ENCODE measurements at places on chromosomes 11 and 22.

DNA sequence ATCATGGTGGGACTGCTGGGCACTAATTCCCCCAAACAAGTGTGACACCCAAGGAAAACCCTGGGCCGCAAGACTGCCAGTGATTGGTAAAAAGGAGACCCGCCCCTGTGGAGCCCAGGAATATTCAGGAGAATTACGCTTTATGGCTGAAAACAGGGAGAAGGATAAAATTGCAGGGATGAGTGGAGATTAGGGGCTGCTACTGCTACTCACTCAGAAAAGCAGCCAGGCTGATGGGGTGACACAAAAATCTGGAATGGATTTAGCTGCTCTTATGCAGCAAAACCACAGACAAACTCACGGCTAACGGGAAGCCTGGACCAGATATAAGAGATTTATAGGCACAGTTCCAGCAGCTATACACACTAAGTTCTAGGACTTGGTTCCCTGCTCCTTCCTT, 4.4 kb upstream of the FBXO3 start:
- DNase-seq = no peak

GRCh38 chr11:48020092-48020755, 39.9 kb downstream of the PTPRJ start:
- DNase-seq = no peak

DNA sequence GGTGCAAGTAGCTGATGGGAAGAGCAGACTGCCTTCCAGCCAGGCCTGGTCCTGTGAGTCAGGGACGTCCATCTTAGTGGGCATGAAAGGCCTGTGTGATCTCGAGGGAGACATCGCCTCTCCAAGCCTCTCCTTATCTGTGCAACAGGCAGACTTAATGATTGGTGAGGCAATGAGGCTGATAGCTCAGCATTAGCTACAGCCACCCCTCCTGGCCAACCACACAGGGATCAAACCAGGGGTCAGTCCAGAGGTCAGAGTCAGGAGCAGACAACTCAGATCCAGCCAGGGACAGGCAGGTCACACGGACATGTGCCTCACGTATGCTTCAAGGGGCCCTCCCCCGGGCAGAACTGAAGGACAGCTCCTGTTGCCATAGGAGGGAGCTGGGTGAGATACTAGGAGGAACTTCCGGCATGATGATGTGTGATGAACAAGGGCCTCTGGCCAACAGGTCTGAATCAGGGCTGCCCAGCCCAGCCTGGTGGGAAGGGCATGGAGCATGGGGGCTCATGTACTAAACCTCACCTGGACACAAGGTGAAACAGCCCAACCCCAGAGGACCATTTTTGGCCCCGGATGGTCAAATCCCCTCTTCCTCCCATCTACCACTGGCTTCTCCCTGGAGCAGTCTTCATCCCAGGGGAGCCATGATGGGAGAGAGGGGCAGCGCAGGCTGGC, 2.8 kb upstream of the APOC3 start:
- no peak for DNase-seq

GRCh38 chr11:109439684-109440083, 17.7 kb downstream of the C11orf87 start:
- no peak for DNase-seq

DNA sequence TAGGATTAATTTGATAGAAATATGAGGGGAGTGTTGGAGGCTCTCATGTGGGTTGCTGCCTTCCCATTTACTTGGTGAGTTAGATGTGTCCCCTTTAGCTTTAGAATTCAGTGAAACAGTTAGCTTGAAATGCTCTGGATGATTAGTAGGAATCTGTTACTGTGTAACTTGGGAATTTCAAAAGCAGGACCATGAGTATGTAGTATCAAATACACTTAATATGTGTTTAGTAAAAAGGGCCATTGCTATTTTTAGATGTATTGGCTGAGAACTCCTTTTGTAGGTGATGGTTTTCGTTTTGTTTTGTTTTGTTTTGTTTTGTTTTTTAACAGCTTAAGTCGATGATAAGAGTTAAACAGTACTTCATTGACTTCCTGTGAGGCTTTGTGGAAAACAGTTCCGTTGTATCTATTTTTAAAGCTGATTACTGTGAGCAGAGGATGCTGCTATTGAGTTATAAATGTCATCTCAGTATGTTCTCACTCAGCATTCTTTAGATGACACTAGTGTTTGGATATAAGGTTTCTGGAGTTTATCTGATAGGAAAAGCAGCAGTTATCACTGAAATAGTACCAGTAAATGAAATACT, 53.5 kb downstream of the MCAM start:
- no peak for DNase-seq

- DNase-seq = no peak
Measured at GRCh38 chr11:69044111-69045013, 4.4 kb upstream of the TPCN2 start.

DNA sequence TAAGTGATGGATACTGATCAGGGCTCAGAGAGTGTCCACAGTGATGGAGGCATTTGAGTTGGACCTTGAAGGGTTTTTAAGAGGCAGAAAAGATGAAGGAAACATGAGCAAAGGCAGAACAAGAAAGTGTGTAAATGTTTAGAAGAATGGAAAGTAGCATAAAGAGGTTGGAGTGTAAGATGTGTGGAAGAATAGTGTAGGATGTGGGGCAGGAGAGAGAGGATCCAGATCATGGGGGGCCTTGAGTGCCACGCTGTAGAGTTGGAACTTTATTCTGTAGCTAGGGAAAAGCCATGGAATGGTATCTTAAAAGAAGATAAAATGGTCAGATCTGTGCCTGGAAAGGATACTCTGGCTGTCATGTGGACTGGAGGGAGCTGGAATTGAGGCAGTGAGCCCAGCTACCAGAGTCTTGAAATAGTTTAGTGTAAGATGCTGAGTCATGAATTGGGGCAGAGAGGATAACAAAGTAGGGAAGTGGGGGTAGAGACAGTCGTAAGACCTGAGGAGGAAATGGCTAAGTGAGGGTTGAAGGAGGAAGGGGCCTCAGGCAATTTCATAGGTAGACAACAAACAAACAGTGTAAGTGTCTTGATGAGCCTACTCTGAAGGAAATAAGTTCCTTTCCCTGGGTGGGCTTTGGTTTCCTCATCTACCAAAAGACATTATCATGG, 6.7 kb downstream of the KCNE3 start:
- no peak for DNase-seq

DNA sequence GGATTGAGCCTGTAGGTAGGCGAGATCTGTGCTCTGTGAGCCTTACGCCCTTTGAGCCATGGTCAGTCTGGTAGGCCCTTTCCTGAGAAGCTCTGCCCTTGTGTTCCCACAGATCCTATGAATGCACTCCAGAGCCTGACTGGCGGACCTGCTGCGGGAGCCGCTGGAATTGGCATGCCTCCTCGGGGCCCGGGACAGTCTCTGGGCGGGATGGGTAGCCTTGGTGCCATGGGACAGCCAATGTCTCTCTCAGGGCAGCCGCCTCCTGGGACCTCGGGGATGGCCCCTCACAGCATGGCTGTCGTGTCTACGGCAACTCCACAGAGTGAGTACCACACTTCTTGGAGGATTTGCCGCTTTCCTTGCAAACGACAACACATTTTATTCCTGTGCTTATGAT, 47.4 kb downstream of the MED15 start:
- no peak for DNase-seq

DNA sequence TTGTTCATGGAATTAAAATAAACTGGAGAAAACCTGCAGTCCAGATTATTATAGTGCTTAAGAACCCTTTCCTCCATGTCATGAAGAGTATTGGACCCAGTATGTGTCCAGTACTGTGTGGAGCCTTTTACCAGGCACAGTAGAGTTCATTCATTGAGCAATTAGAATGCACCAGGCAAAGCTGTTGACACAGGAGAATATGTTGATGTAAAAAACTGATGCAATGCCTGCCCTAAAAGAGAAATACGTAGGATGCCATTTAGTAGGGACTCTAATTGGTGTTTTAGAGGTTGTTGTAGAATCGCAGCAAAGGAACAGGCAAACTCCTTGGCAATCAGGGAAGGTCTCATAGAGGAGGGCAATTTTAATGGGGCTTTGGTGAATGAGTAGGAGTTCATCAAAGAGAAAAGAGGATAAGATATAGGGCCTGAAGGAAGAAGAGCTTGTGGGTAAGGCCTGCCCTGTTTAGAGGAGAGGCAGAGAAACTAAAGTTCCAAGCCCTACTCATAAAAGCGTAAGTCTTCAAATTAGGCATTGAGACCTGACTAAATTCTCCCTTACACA, 126.4 kb downstream of the SEZ6L start:
- DNase-seq = no peak

GRCh38 chr22:31973739-31974138, 29.4 kb downstream of the YWHAH start:
- DNase-seq = no peak

- DNase-seq = no peak
Measured at GRCh38 chr11:109586789-109587188, 164.8 kb downstream of the C11orf87 start.

DNA sequence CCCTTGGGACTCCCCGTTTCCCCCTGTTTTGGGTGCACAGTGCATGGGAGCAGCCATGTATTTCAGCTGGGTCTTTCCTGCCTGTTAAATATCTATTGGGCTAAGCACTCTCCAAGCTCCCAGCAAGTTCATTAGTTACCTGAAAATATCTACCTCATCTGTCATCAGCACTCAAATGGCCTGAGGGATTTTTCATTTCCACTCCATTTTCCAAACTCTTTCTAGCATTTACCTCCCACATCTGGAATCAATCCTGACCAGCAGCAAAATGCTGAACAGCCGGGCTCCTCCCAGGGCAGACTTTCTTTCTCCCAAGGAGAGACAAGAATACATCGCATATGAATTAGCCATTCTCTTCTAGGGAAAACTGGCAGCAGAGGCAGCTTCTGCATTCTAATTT, 273.5 kb upstream of the MPPED2 start:
- no peak for DNase-seq

DNA sequence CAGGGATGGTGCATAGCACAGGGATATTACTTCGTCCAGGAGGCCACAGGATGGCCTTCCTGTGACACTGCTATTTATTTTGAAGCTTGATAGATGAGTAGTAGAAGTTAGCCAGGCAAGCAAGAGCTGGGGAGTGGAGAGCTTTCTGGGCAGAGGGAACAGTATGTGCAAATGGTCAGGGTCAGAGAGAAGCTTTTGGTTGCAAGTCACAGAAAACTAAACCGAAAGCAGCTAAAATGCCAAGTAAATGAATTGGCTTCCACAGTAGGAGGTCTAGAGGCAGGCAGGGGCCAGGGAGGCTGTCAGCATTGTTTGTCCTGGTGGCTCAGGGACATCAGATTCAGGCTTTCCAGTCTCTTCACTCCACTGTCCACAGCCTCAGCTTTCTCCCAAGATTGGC, 247.5 kb downstream of the GRIK4 start:
- DNase-seq = no peak

DNA sequence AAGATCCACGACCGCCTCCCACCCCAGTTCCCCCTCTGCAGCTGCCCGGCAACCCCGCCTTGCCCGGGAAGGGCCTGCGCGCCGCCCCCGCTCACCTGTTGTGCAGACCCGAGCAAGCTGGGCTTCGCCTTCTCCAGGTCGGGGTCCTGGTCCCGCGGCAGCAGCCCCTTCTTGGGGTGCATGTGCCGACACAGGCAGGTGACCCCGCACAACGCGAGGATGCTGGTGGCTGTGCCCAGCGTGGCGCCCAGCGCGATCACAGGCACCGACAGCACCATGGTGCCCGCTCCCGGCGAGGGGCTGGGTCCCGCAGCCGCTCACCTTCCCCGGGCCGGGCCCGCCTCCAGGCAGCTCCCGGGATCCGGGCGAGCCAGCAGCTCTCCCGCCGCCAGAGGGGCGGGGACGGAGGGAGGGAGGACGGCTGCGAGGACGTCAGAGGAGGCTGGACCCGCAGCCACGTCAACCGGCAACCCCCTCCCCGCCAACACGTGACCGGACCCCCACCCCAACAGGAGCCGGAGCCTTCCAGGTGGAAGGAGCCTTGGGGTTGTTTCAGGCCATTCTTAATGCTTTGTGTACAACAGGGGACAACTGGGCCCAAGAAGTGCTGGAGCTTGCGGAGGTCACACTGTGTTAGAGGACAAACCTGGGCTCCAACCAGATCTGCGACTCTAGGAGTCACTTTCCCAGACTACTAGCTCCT, at the start of gene SYT13:
Gene SYT13, minus strand, starts transcription at position 412 of the 703 bp plus-strand sequence. Its CDS starts 134 bp downstream, at position 278.
- DNase-seq = no peak

GRCh38 chr11:124748481-124749343, 3.3 kb downstream of the VSIG2 start:
- DNase-seq = no peak

GRCh38 chr11:34030382-34030781, 21.1 kb upstream of the CAPRIN1 start:
- no peak for DNase-seq

- DNase-seq = no peak
Measured at GRCh38 chr22:49491726-49492125, 335.9 kb downstream of the BRD1 start.

DNA sequence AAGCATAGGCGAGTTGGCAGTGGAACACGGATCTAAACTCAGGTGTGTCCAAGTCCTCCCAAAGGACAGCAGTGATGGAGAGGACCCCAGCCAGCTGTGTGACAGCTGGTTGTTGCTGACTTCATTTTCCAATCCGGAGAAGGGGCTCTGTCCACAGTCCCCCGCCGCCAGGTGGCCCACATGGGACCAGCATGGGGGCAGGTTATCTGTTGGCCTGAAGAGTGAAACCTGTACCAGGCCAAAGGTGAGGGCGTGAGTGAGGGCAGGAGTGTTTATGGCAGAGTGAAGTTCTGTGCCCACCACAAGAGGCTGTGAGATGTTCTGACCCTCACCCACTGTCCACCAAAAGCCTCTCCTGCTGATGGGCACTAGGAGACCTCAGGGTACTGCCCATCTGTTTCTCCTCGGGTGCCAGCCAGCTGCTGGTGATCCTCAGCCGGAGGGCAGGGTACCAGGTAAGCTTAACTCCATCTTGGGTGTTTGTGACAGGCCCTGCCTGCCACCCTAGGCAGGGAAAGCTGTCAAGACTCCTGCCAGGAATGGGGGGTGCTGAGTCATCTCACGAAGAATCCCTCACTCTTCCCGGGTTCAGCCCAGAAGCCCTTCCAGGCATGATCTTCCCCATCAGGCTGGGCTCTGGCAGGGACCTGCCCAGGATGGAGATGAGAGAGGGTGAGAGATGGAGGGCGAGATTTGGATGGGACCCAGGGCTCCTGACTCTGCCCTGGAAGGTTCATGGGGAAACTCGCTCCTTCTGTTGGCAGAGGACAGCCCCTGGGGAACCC, 15.5 kb upstream of the TAB1 start:
- no peak for DNase-seq

DNA sequence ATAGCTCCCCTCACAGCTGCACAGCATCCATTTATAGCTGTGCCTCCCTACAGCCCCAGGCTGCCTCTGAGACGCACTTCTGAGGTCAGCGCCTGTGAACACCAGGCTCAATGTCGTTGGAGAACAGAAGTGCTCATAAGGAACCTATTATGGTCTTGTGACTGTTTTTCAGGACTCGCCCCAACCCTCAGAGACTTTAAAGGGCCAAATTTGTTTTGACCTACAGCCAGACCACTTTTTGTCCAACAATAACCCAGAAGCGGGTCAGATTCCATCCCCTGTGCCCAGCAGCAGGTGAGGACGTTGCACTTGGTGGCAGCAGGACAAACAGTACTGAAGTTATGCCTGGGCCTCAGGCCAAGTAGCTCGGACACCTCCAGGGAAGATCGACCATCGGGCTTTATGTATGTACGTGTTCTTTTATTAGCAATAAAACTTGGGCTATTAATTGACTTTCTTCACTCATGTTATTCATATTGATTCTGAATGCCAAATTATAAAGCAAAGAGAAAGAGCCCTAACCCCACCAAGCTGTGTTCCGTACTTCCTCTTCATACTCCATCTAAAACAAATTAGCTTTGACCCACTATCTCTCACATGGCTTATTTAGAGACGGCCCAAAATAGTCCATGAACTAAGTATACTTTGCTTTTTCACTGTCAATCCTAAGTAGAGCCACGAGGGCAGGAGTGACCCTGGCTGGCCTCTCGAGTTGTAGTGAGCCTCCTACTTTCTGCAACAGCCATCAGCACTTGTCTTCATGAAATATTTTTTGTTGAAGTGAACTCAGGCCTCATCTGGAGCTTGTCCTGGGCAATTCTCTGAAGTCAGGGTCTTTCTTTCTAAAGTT, 92.3 kb upstream of the PAX6 start:
- no peak for DNase-seq

Measured in activated CD4-positive, CD25-positive, alpha-beta regulatory T cell treated with anti-CD3 and anti-CD28 coated beads, Interleukin-2, amount 50 U/mL, for 16 hours (primary cell).